Sigmoid colon (tissue), 7 donors: ENCODE measurements at places on chromosomes 1 and 21. TPM values are rescaled to one million over a fixed set of nuclear protein-coding genes. Genes with fewer than 3 reads are reported as not detected.

TXLNA gene
- 35.4 TPM for polyA plus RNA-seq

MYBPH gene
- not detected for polyA plus RNA-seq

FAM72C gene
- not detected for polyA plus RNA-seq

GRIK3 gene
- 1.9 TPM for polyA plus RNA-seq

S100A1 gene
- 6.6 TPM for polyA plus RNA-seq

NEXN gene
- 6.0 TPM for polyA plus RNA-seq

DNA sequence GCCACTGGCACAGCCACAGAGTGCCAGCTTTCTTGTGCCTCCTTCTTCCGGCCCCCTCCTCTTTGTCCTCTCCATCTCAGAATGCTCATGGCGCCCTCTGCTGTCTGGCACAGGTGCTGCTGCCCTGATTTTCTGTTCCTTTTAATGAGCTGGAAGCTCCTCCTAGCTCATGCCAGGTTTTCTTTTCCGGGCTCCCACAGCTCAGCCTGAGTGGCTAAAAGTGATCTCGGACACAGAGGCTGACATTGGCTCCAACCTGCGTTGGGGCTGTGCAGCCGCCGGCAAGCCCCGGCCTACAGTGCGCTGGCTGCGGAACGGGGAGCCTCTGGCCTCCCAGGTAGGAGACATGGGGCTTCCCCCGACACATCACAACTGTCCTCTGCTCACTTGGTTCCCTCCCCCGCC, 18.7 kb downstream of the CNTN2 start:
- DNase-seq, result peak; percentile 77

GRCh38 chr1:20726932-20727745, 5.4 kb downstream of the SH2D5 start:
- peak; percentile 50 for DNase-seq

- DNase-seq, result no peak
Observed at GRCh38 chr1:151980287-151981177, 13.1 kb downstream of the S100A10 start.

GRCh38 chr21:40729761-40730425, 117.1 kb downstream of the DSCAM start:
- DNase-seq, result no peak

DNA sequence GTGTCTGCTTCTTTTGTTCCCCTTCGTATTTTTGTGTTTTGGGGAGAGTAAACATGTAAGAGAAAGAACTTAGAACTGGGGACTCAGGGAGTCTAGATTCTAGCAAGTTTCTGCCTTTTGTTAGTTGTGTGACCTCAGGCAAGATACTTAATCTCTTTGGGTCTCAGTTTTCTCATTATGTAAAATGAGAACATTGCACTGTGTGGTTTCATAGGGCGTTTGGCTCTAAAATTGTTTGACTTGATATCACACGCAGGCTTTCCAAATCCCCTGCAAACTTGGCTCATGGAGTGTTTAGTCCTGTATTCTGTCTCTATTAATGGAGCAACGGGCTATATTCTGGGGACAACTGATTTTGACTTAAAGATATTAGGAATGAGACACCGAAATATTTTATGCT, 57.7 kb downstream of the NTNG1 start:
- DNase-seq, result no peak

GRCh38 chr1:20713440-20713839, 4.4 kb downstream of the KIF17 start:
- DNase-seq, result no peak

GRCh38 chr1:78434351-78434750, 56.4 kb upstream of the PTGFR start:
- DNase-seq, result no peak

DNA sequence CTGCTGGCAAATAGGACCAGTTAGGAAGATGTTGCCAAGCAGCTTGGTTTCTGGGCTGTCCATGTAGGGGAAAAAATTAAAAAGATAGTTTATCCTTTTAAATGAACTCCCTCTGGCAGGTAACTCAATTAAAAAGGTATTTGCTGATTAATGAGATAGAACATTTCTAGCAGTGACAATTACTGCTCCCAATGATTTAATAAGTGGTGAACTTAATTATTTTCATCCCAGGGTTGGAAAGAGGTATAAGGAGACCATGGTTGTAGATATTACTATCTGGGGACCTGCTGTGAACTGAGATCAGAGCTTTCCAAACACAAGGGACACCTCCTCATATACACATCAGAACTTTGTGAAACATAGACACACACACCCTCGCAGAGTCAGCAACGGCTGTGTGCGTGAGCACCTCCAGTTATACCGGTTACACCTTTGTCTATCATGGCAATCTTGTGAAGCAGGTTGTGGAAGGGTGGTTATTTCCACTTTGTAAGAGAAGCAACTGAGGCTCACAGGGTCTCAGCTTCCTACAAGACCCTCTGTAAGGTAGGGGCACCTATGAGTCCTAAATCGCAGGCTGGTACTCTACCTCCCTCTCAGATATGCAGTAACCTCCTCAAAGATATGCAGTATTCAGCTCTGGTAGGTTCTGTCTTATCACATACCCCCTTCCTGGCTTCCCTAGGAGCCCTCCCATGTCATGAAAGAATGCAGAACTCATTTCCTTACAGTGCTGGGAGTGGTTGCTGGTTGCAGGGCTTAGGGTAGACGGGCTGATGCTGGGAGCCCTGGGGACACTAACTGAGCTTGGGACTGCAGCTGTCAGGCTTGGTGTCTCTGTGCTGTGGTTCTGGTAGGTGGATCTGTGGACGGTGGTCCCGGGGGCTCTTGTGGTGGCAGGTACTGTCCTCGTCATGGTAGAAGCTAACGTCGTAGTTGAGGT, 18.5 kb upstream of the MAGOH start:
- no peak for DNase-seq

DNA sequence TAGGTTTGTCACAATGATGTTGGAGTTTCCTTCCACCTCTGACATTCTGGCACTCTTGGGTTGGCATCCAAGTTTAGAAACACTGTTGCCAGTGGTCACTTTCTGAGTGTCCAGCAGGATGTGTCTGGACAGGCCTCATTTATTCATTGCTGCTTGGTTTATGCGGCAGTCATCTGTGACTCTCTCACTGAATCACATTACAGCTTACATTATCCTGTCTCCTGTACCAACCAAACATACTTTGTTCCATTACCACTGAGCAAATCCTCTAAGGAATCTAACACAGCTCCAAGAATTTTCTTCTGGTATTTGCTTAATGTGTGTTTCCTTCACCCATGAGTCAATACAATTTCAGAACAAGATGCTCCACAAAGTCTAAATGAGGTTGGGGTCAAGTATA, 19.9 kb downstream of the SGIP1 start:
- no peak for DNase-seq

GRCh38 chr1:31062867-31063380, 2.6 kb downstream of the PUM1 start:
- DNase-seq, result no peak

- DNase-seq, result no peak
Observed at GRCh38 chr21:21366277-21366676, 368.1 kb downstream of the NCAM2 start.

DNA sequence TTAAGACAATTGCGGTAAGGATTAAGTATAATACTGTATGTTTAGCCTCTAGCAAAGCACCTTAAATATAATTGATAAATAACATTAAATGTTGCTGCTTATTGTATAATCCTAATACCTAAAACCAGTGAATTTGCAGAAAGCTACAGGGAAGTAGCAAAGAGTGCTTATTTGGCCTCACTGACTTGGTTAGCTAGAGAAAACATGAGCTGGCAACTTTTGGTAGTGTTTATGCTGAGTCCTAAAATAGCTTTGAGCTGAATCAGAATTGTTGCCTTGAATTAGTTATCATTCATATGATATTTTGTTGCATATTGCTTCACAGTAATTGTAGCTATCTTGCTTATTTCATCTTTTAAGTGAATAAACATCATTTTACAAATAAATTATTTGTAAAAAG, 3.5 kb downstream of the TRIM67 start:
- no peak for DNase-seq

DNA sequence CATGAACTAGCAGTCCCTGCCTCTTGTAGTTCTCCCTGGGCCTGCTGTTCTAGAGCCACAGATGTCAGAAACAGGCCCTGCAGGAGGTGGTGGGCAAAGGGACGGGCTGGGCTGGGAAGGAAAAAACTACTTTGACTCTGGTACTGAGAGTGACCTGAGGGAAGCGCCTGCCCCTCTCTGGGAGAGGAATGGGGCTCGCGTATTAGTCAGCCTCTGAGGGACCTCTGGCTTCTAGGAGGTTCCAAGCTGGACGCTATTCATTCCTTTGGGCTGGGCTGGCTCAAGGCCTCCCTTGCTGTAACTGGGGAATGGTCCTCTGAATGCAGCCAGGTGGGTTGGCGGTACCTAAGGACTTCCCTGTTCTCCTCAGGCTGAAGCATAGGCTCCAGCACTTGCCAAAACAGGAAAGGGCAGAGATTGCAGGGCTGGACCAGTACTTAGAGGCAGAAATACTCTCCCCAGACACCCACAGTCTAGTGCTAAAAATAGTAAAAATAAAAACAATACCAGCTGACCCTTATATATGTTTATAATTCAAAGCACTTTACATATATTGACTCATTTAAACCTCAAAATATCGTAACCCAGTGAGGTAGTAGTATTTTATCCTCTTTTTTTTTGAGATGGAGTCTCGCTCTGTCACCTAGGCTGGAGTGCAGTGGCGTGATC, 7.1 kb downstream of the POMGNT1 start:
- no peak for DNase-seq

DNA sequence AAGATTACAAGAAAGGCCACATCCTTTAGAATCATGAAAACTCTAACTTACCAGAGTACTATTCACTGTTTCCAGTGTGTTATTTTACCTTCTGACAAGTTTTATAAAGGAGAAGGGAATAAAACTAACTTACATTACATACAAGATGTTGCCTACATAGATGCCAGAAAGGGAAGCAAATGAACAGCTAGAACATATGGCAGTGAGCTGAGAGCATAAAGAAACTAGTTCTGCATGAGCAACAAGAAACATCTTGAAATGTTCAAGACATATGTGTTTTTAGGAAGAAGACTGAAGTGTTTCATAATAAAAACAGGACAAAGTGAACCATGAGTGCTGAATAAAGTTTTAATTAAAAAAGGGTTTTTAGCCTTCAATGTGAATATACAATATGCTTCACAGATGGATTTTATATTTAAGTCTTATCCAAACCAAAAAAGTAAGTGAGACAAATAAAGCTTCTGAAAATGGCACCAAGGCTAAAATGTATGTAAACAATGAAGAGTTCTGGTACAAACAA, 39.4 kb downstream of the SLC5A9 start:
- no peak for DNase-seq

GRCh38 chr1:41363591-41364320, 2.5 kb downstream of the FOXO6 start:
- DNase-seq, result no peak

GRCh38 chr1:157540160-157540748, 12.1 kb downstream of the FCRL5 start:
- DNase-seq, result no peak

DNA sequence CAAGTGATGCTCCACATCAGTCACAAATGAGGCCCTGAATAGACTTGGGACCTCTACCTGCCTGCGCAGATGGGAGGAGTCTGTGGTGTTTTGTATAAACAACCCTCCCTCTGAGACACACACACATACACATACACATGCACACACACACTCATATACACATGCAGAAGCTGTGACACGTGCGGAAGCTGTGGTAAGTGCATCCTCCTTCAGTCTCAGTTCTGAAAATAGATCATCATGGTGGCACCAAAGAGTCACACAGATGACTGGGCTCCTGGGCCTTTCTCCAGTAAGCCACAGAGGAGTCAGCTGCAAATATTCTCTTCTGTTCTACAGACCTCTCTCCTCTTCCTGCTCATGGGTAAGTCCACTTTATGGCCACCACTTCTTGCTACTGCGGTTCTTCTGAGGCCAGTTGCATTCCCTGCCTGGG, at the start of gene LY9:
Gene LY9, plus strand, starts transcription at position 224 of the 433 bp plus-strand sequence. Its CDS starts 14 bp downstream, at position 238.
- DNase-seq, result no peak

DNA sequence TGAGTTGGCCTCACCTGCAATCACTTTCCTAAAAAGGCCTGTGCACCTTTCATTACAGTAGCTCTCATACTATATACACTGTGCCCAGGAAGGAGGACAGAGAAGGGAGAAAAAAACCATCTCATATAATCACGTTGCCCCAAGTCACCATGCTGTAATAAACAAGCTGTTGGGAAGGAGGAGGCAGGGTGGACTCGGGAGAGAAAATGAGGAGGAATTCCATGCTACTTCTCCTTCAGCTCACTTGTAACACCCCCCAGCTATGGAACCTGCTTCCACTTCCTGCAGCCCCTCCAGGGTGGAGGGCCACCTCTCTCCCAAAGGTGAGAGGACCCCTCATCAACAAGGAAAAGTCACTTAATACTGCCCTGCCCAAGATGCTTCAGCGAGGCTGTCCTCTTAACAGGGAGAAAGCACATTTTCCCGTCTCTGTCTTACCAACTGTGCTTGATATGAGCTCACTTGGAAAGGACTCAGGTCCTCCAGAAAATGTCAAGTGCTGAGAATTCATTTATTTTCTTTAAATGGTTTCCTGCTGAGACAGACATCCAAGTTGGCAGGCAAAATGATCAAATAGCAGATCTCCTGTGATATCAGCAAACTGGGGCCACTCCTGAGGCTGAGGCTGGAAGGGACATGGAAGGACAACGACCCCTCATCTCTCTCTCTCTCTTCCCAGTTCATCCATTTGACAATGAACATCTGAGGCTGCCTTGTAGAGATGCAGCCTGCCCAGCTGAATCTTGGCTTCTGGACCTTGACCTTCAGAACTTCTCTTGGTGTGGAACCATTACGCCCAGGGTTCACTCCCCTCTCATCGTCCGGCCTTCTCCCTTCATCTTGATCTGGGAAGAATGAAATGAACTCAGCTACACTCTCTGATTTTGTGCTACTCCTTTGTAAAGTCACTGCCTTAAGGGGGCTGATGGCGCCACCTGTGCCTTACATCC, 54.0 kb downstream of the CAPN9 start:
- no peak for DNase-seq

- DNase-seq, result peak; percentile 50
Observed at GRCh38 chr21:44418108-44418875, 37.0 kb upstream of the LRRC3 start.

- no peak for DNase-seq
Observed at GRCh38 chr1:29383746-29384371, 147.5 kb downstream of the PTPRU start.

DNA sequence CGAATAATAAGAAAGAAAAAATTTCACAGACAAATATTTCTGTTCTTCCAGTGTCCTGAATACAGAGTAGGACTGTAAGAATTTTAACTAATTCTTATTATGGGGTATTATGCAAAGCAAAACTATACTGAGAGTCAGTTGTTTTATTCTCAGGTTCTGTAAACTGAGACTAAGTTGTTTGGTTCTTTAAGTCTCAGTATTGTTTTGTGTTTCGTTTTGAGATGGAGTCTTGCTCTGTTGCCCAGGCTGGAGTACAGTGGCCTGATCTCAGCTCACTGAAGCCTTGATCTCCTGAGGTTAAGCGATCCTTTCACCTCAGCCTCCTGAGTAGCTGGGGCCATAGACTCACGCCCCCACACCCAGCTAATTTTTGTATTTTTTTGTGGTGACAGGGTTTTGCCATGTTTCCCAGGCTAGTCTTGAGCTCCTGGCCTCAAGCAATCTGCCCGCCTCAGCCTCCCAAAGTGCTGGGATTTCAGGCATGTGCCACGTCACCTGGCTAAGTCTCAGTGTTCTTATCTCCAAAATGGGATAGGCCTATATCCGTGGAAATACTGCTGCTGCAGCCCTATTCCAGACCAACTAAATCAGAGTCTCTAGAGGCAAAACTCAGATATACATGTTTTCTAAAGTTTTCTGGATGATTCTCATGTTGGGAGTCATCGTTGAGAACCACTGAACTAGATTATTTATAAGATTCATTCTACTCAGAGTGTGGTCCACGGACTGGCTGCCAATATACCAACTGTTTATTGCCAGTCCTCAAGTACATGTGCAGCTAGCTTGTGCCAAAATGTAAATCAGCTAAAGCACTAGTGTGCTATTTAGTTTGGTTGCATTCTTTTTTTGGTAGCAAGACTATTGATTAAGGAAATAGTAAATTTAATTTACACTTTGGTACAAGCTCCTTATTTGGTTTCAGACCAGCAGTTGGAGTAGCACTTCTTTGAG, 116.6 kb downstream of the HS2ST1 start:
- DNase-seq, result no peak
